NCI-H187 (cell line): ENCODE measurements at places on chromosomes 5 and 9.

- peak; percentile 33 for DNase-seq
These were observed 536 bp upstream of the COMMD10 start for GRCh38 chr5:116084287-116084691.

GRCh38 chr9:69178583-69179011 is 4.5 kb downstream of the TJP2 start:
- no peak for DNase-seq

DNA sequence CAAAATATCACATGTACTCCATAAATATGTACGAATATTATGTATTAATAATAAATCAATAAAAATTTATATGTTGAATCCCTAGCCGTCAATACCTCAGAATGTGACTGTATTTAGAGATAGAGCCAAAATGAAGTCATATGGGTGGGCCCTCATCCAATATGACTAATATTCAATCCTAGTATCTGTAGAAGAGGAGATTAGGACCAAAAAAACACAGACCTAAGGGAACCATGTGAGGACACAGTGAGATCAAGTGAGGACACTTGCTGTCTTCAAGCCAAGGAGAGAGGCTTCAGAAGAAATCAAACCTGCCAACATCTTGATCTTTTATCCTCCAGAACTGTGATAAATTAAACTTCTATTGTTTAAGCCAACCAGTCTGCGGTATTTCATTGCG is 3.7 kb upstream of the AMACR start:
- DNase-seq: no peak

DNA sequence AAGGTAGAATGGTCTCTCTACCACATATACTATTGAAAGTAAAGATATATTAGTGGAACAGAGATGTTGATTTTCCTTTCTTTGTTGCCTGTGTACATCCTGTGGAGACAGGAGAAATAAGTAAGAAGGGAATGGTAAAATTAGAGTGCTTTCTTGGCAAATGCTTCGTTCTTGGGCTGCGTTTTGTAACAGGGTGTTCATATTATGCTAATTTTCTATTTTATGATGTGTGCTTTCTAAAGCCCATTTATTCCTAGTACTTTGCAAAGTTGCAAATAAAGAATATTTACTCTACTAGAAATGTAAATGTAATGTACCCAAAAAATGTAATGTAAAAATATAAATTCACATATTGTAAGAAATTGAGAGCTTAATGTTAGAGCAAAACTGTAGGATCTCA is 40.5 kb upstream of the RIOK2 start:
- DNase-seq: no peak

DNA sequence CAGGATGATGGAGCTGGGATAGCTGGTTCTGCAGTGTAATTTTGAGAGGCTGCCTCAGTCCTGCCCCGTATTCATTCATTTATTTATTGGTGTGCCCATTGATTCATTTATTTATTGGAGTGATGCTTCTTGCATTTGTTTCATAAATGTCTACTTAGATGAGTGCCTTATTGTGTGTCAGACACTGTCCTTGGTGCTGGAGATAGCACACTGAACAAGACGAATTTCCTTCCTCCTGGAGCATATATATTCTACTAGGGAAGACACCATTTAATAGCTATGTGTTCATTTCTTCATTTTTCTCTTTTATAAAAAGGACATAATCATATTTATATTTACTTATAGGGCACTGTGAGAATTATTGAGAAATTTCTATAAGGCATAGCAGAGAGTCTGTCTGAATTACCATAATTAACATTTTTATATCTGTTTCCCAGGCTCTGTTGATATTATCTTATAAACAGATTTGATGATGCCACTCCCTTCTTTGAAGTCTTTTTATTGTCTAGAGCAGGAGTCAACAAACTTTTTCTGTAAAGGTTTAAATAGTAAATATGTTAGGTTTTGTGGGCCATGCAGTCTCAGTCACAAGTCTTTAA is 433.9 kb upstream of the ZNF608 start:
- no peak for DNase-seq

- DNase-seq: no peak
These were observed 25.9 kb downstream of the BRINP1 start for GRCh38 chr9:119343059-119343990.

DNA sequence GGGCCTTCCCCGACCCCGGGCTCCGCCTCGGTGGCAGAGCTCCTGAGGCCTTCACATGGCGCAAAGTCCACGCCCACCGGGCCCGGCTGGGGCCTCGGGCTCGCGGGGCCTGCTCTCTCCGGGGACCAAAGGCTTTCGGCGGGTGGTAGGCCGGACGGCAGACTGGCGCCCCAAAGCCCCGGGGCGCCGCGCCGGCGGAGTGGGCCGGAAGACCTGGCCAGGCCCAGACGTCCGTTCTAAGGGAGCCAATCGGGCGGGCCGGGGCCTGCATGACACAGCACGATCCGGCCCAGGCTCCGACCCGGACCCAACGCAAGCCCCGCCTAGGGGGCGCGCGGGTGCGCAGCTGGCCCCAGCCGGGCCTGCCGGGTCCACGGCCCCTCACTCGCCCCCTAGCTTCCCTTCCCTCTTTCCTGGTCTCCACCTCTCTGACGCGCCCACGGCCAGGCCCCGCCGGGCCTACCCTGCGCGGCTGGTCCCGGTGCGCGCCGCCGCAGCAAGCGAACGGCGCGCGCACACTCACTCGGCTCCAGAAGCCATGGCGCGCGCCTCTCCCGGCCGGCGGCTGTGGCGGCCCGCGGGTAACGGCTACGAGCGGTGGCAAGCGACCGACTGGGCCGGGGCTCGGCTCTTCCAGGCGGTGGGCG is 488 bp downstream of the VCP start:
- DNase-seq: peak; percentile 13

GRCh38 chr9:15529566-15530324 is 19.0 kb upstream of the PSIP1 start:
- DNase-seq: no peak

DNA sequence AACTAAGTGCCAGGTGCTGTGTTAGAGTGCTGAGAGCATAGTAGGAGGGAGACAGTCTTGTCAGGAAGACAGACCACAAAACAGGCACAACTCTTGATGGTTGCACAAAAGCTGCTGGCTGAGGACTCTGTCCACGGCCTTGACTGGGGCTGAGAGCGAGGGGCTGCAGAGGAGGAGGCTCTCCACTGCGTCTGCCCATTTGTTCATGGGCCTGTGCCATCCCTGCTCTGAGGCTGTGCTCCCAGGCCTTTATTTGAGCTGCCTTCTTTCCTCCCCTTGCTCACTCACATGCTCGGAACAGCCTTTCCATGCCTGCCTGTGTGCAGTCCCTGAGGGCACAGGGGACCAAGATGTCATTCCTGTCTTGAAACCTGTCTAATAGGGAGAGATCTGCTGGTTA is 147.8 kb downstream of the CACNA1B start:
- no peak for DNase-seq

- DNase-seq: no peak
These were observed 34.4 kb downstream of the RAD50 start for GRCh38 chr5:132591145-132591544.

DNA sequence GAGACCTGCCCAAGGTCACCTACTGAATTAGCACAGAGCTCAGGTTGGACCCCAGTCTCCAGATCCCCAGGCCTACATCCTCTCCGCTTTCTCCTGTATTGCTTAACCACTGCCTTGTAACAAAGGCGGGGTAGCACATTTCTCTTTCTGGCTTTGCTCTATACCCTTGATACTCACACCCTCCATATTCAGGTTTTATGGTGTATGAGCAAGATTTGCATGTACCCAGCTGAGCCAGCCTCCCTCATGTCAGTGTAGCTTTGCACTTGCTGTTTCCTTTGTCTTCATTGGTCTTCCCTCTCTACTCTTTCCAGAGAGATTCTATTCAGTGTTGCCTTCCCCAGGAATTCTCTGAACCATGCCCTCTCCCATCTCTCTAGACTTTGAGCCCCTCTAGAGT is 19.6 kb upstream of the ZCCHC7 start:
- DNase-seq: no peak

GRCh38 chr9:33415501-33416038 is 13.2 kb upstream of the AQP7 start:
- peak; percentile 25 for DNase-seq

DNA sequence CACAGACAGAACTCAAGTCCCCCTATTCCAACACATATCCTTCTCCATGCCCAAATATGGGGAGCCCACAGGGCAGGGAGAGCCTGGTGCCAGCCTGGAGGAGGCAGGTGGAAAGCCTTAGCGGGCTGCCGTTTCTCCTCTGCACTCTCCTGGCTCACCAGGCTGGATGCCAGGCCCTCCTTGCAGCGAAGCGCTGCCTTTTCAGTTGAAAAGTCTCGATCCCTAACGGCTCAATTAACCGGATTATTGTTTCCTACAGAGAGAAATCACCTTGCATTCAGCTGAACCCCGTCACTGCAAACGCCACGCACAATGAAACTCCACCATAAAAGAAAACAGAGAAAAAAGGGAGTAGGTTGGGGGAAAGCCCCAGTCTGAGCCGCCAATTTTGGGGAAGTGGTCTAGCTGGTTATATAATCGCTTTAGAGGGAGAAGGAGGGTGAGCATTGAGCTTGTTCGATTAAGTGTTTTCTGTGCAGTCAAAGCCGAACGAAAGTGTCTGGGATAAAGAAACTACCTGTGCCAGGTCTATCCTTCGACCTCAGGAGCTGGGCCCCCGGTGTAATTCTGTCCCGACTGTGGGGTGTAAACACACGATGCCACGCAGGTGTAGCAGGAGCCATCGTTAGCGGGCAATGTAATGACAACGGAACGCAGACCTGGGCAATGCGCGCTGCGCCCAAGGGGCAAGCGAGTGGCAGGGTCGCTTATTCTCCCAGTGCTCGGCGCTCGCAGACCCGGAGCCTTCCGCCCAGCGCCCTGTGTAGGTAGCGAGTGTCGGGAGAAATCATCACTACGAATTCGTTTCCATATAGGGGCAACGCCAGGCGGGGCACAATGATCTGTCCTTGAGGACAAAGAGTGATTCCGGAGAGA is 3.8 kb downstream of the BARHL1 start:
- DNase-seq: no peak

- DNase-seq: no peak
These were observed 18.4 kb downstream of the TMEM38B start for GRCh38 chr9:105712773-105713172.

- no peak for DNase-seq
These were observed 41.5 kb upstream of the GDNF start for GRCh38 chr5:37881359-37881758.
